ENCODE measurements at places on chromosomes 7 and 10.

DNA sequence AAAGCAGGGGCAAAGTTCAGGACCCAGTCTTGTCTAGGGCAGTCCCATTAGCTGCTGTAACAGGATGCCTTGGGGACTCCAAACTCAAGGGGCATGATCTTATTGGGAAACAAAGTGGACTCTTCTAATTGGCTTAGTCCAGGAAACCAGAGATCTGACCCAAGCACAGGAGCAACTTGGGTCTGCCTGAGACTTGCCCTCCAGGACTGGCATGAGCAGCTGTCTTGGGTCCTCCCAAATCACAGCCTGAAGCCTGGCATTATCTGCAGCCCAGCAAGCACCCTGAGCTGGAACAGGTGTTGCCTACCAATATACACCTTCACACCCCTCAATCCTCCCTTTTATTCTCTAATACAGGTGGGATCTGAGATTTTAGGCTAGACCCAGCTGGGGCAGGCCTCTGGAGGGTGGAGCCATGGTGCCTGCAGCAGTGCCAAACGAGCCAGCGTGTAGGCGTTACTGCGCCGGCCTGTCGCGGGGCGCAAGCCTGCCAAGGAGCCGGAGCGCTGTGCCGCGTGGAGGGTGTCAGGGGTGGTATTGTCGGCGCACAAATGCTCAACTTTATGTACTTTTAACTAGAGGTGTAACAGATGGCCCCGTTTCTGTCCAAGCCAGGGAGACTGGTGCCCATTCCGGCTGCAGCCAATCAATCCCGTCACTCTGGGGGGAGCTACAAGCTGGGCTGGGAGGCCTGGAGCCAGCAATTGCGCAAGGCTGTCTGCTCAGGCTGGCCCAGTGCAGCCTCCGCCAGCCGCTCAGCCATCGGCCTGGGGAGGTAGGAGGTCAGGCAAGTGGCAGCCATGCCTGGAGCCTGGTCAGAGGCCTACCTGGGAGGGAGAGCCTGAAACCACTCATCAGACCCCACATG lies 12.8 kb upstream of the LBX1 start:
- DNase-seq = no peak

DNA sequence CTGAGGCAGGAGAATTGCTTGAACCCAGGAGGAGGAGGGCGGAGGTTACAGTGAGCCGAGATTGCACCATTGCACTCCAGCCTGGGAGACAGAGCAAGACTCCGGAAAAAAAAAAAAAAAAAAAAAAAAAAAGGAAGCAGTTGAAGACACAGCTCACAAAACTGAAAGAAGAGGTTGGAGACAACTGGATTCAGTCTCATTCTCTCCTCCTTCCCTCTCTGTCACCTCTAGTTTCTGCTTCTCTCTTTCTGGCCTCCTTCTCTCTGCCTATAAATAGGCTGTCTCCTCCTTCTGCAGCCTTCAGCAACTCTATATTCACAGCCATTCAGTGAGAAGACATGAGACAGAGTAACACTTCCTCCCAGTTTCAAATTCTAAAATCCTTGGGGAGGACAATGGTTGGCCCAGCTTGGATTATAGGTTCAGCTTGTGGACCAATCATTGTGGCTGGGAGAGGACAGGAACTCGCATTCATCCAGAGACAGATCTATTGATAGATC lies 125.6 kb upstream of the HABP2 start:
- no peak for DNase-seq

GRCh38 chr10:86440874-86441843 lies 74.6 kb upstream of the GRID1 start:
- peak; percentile 57 for DNase-seq

DNA sequence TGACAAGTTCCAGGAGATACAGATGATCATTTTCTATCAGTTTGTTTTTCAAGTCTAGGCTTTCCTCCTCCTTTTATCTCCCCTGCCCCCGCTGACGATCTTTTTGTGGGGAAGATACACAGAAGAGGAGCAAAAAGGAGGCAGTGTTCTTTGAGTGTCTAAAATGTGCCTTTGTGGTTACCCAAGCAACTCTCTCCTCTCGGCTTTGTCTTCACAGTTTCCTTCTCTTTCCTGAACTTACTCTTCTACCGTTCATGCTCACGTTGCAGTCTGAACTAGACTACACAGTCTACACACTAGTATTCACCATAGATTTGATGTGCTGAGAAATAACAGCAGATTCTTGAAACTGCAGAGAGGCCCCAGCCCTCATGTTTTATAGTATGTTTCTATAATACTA lies 23.6 kb downstream of the CEP41 start:
- DNase-seq = no peak

GRCh38 chr10:88851706-88852105 lies at the start of gene ANKRD22:
TSS of gene ANKRD22 (minus strand) at chr10:88851844. CDS start at chr10:88851607, 237 bp downstream.
- DNase-seq = peak; percentile 32

- no peak for DNase-seq
Measured at GRCh38 chr10:17648243-17649035, 4.5 kb downstream of the STAM start.

- DNase-seq = peak; percentile 56
Measured at GRCh38 chr10:46284286-46285229, 2.2 kb upstream of the ANTXRL start.

GRCh38 chr10:124705381-124705740 lies 38.8 kb downstream of the FAM53B start:
- DNase-seq = no peak

DNA sequence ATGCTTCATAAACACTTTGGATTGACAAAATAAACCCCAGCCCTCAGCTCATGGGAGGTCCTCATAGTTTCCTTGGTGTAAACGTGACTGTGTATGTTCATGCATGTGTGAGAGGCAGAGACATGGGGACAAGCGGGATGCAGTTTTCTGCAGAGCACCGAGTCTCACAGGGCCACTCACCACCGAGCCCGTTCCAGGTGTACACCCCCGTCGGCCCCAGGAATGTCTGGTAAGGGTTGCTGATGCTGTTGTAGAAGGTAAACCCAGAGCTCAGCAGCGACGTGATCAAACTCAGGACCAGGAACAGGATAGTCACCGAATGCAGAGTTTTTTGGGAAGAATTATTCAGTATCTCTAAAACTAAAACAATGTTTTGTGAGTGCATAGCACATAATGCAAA lies 9.2 kb downstream of the CLRN3 start:
- DNase-seq = no peak

DNA sequence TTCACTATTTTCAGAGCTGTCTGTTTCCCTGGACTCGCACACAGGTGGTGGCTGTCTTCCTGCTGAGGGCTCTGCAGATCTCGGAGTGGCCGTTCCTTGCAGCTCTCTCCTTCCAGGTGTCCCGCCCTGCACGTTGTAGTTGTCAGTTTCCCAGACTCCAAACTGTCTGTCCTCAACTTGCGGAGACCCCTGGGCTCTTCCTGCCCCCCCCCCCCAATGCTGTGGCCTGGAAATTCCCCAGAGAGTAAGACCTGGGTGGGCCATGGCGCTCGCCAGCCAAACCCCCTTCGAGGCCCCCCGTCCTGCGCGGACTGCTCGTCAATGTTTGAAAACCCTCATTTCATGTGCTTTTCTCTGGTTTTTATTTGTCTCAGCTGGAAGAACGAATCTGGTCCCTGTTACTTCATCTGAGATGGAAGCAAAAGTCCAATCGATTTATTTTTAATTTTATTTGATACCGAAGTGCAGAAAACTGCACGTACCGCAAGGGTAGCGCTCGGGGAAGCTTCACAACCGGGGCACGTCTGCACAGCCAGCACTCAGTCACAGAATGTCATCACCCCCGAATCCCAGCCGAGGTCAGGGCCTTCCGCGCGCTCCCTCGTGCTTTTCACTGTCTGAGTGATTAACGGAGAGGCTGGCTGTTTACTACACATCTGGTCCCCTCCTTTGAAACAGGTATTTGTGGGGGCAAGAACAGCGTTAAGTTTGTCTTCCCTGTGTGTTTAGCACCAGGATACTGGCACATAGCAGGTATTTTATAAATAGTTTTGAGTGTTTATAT lies 46.4 kb upstream of the NKX6-2 start:
- no peak for DNase-seq

DNA sequence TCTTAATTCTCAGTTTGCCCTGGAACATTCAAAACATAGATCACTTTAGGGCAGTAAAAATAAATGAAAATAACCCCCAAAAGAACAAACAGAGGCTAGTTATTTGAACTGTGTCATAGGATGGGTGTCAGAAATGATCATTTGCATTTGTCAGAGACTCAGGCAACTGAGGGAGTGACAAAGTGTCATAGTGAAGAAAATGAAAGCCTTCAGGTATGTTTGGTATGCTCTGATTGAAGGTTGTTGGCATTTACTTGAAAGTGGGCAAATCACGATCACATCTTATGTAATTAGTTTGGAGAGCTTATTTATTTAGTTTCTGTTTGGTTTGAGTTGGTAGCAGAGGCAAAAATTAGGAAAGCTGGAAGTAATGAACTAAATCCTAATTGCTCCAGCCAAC lies 880.9 kb downstream of the ANKRD7 start:
- DNase-seq = no peak

GRCh38 chr10:95542330-95542729 lies 18.8 kb downstream of the SORBS1 start:
- no peak for DNase-seq

GRCh38 chr7:34451923-34452322 lies 206.1 kb upstream of the NPSR1 start:
- peak; percentile 18 for DNase-seq

- DNase-seq = no peak
Measured at GRCh38 chr7:36951257-36951697, 227.0 kb upstream of the AOAH start.

- DNase-seq = no peak
Measured at GRCh38 chr10:3689871-3690510, 95.0 kb downstream of the KLF6 start.

DNA sequence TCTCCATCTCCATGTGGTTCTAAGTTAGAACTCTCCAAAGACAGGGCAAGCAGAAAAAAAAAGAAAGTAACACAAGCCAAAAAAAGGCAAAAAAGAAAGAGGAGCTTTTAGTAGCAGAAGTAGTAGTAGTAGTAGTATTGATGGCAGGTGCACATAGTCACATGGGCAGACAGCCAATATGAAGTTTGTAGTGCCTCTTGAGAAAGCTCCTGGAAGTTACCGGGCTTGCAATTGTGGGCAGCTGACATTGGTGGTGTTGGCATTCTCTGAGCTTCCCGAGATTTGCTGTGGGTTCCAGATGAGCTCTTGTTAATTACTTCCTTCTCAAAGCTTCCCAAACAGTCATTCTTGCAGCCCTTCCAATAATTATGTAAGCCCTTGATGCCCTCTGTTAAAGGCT lies 1128.5 kb downstream of the TYW1 start:
- no peak for DNase-seq

- no peak for DNase-seq
Measured at GRCh38 chr7:22179442-22179879, 177.5 kb downstream of the RAPGEF5 start.

GRCh38 chr7:140571538-140572122 lies 69.0 kb downstream of the DENND2A start:
- no peak for DNase-seq

DNA sequence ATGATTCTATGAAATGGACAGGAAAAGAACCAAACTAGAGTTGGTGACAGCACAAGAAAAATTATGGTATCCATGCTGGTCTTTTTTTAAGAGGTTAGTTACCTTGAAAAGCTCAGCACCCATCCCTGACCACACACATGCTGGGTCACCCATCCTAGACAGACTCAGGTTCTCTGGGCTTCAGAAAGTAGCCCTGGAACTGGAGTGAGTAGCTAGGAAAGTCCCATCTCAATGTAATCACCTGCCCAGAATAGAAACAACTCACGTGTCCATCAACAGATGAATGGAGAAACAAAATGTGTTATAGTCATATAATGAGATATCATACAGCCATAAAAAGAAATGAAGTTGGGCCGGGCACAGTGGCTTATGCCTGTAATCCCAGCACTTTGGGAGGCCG lies 37.0 kb downstream of the GSDME start:
- DNase-seq = no peak

DNA sequence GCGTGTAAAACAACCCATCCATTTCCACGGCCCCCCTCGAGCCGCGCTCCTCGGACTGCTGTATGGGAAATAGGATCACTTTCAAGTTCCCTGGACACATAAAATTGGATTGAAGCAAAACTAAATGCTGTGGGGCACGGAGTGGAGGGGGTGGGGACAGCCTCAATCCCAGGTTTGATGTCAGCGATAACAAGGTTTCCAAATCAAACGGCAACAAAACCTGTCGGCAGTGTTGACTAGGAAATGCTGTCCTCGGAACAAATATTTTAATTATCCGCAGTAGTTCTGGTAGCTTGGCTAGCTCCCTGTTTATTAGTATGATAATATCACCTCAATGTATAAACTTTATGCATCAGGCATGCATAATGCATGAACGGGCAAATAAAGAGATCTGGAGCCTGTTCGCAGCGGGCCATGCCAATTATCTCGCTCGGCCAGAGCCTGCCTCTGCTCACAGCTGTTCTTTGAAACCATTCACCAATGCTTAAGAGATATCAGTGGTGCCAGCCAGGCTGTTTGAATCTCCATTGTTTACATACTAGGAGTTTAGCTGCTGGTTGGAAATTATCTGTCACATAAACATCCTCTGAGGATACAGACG lies 161.1 kb downstream of the PAXIP1 start:
- no peak for DNase-seq

- no peak for DNase-seq
Measured at GRCh38 chr7:131149429-131149773, 178.3 kb upstream of the MKLN1 start.

DNA sequence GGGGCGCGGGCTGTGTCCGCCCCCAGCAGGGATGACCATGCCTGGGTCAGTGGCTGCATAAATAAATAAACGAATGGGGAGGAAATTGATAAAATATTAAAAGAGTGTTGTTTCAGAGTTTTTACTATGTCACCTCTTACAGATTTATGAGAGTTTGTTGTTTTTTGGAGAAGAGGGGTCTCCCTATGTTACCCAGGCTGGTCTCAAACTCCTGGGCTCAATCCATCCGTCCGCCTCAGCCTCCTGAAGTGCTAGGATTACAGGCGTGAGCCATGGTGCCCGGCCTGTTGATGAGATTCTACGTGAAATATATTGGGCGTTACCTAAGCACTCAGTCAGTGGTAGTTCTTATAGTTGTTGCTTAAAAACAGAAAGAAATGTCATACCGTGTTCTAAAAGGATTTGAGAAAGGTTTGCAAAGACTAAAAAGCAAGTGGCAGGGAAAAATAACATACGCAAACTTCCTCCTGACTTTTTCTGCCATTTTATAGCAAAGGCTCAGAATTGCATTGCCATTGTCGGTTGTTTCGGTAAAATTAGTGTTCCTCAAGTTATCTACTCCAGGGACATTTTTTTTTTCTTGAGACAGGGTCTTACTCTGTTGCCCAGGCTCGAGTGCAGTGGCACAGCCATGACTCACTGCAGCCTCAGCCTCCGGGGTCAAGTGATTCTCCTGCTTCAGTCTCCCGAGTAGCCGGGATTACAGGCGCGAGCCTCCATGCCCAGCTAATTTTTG lies 39.5 kb upstream of the FOXK1 start:
- no peak for DNase-seq
